Stimulated activated effector memory CD8-positive, alpha-beta T cell treated with anti-CD3 and anti-CD28 coated beads, Interleukin-12 subunit alpha, Interleukin-12 subunit beta, amount 100 ng/mL, for 72 hours (primary cell): ENCODE measurements at places on chromosomes 16 and 17.
A peak's percentile ranks its signal among the peaks of the same experiment; 100 is the strongest.

DNA sequence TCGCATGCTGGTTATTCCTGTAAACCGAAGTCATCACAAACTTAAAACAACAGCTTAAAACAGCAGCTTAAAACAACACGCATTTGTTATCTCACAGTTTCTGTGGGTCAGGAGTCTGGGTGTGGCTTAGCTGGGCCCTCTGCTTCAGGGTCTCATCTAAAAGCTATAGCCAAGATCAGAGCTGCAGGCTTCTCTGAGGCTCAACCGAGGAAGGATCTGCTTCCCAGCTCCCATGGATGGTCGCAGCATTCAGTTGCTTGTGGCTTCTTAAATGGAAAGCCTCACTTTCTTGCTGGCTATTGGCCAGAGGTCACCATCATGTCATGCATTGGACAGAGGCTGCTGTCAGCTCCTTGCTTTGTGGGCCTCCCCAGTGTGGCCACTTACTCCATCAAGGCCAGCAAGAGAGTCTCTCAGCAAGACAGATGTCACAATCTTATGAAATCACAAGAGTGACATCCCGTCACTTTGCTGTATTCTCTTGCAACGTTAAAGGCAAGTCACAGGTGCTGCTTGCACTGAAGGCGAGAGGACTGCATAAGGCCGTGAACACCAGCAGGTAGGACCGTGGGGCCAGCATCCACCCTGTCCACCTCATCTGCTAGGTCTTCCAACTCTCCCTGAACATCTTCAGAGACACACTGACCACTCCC is 117.9 kb upstream of the TNRC6C start:
- DNase-seq: no peak

- no peak for DNase-seq
These were observed 306.1 kb upstream of the KIF2B start for GRCh38 chr17:53516636-53517035.

DNA sequence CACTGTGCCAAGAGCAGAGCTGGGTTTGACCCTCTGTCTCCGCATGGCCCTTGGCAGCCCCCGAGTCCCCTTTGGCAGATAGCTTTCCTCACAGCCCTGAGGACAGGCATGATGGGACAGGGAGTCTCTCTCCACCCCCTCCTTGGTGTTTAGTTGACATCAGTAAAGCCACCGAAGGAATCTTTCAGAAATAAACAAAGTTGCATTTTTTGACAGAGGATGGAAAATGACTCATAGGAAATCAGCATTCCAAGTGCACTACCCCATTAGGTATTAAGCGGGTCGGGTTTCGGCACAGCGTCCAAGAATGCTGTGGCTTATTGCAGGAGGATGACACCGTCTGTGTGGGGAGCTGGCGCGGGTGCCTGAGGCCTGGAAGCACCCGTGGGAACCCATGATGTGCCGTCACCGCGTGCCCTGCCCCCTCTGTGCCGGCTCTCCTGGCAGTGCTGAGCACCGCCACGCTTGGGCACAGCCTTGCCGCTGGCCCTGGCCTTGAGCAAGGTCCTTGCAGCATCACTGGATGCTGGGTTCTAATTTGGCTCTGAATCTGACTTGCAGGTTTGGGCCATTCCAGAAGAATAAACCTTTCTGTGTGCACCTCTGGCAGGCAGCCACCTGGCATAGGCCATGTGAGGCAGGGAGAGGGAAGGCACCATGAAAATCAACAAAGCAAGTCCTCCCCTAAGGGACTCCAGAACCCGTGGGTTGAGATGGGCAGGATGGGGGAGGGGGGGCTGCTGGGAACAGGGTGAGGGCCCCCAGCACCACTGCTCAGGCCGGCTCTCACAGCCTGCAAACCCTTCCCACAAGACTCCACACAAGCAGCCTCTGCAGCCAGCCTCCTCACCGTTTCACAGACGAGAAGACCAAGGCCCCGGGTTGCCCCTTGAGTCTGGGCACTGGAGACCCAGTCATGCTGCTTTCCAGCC is 50.5 kb upstream of the ZNF469 start:
- DNase-seq: no peak

DNA sequence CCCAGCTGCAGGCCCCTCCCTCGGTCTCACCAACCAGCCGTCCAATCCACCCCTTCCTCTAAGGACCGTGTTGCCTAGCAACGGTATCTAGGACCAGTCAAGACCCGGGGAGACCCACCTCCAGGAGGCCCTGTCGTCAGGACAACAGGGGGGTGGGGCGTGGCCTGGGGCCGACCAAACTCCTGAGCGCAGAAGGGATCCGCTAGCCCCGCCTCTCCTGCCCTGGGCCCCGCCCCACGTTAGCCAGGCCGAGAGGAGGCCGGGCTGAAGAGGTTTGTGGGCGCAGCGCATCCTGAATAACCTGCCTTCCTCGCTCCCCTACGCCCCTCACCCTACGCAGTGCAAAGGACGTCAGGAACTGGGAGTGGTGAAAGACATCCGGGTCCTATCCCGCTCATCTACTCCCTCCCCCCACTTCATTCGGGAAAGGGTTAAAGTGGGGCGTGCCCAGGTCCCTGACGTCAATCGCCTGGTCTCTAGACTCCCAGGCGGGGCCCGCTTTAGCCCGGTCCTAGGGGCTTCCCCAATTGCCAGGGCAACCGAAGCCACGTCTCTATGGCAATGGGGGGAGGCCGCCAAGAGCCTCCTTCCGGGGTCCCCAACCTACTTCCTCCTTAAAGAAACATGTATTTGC is 14.7 kb downstream of the DLG4 start:
- DNase-seq: peak; percentile 97

DNA sequence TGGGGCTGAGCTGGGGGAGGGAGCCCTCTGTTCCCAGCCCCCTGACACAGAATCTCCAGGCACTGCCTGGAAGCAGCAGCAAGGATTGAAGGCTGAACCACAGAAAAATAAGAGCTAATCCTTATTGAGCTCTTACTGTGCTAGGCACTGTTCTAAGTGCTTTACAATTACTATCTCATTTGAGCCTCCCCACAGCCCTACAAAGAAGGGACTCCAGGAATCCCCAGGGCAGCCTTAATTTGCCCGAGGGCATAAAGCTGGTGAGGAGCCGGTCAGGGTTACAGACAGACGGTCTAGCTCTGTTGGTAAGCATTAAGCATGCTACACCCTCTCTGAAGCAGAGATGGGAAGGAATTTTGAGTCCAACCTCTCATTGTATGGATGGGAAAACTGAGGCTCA is 7.0 kb downstream of the SAMD14 start:
- no peak for DNase-seq

DNA sequence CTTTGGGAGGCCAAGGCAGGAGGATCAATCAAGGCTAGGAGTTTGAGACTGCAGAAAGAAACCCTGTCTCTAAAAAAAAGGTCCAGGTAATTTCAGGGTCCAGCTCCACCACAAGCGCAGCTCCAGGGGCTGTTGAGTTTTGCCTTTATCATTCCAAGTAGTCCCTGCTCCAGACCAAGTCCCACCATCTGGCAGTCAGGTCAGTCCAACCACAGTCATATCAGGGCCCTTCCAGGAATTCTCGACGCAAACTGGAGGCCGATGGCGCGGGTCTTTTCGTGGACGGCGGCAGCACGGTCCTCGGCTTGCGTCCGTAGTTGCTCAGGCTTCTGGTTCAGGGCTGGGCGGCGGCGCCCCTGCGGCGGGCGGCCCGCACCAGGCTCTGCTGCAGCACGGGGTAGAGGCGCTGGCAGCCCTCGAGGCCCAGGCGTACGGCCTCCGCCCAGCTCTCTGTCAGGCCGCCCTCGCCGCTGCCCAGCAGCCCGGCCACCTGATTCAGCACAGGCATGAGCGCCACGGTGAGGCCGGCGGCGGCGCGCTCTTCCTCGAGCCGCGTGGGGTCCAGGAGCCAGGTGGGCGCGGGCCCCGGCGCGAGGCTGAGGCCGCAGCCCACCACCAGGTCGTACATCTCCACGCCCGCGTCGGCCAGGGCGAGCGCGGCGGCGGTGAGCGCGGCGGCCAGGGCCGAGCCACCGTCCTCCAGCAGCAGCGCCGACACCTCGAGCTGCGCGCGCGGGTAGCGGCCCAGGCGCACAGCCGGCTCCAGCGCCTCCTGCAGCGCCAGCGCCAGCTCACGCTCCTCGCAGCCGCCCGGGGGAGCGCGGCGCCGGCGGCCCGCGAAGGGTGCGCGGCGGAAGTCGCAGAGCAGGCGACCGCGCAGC is 752 bp downstream of the EXOSC6 start:
- DNase-seq: peak; percentile 74

DNA sequence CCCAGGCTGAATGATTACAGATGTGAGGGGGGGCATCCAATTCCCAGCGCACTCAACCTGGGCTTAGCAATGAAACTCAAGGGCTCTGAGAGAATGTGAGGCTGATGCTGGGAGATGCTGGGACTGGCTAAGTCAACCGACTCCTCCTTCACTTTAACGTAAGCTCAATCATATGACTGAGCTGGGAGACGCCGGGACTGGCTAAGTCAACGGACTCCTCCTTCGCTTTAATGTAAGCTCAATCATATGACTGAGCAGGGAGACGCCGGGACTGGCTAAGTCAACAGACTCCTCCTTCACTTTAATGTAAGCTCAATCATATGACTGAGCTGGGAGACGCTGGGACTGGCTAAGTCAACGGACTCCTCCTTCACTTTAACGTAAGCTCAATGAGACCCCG is 179.4 kb downstream of the VPS53 start:
- no peak for DNase-seq

DNA sequence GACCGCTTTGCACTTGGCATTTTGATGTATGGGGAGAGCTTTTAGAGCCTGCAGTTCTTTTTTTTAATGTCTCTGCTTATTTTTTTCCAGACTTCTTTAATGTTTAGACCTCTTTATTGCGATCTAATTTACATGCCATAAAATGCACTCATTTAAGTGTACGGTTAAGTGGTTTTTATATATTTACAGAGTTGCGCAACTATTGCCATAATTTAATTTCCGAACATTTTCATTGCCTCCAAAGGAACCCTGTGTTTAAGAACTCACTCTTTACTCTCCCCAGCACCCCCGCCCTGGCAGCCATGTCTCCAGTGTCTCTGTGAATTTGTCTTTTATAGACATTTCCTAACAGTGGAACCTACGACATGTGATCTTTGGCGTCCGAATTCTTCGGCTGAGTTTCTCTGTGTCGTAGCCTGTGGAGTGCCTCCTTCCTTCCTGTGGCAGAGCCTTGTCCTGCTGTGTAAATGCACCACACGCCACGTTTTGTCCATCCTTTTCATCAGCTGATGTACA is 24.0 kb downstream of the ZNF750 start:
- no peak for DNase-seq

DNA sequence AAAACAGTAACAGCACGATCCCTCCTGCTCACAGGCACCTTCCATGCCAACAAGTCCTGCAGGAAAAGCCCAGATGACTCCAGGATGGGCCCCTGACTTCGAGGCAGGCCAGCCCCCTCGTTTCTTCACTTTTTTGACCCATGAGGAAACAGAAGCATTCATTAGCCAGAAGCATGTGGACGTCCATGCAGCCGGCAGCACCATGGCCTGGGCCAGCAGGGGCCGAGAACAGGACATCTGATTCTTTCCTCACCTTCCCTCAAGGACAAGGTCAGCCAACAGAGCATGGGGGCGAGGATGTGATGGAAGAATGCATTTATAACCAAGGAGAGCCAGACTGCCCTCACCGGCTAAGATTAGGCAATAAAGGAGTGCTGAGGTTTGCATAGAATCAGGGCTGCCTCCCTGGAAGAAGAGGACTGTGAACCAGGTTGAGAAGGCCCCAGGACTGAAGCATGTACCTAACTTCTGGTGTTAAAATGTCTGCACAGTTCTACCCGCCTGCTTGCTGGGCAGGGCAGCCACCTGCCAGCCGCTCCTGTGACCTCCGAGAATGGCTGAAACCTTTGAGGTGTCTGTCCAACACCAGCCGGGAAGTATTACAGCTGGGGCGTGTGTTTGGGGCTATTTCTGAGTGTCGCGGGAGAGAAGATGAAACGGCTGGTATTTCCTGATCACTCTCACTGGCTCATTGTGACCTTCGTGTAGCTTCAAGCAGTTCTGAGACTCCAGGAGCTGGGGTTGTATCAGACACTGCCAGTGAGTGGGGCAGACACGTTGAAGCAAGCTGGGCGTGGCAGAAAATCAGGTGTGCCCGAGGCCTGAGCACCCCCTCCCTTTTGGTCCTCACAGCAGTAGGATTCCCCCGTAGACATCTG is 94.0 kb upstream of the TNRC6C start:
- no peak for DNase-seq

DNA sequence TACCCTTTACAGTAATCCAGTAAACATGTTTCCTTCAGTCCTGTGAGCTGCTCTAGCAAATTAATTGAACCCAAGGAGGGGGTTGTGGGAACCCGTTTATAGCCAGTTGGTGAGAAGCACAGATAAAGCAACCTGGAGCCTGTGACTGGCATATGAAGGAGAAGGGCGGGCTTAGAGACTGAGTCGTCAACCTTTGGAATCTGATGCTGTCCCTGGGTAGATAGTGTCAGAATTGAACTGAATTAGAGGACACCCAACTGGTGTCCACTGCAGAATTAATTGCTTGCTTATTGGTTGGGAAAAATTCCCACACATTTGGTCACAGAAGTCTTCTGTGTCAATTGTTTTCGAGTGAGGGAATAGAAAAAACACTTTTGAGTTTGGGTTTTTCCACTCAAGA is 12.8 kb upstream of the RSKR start:
- no peak for DNase-seq

DNA sequence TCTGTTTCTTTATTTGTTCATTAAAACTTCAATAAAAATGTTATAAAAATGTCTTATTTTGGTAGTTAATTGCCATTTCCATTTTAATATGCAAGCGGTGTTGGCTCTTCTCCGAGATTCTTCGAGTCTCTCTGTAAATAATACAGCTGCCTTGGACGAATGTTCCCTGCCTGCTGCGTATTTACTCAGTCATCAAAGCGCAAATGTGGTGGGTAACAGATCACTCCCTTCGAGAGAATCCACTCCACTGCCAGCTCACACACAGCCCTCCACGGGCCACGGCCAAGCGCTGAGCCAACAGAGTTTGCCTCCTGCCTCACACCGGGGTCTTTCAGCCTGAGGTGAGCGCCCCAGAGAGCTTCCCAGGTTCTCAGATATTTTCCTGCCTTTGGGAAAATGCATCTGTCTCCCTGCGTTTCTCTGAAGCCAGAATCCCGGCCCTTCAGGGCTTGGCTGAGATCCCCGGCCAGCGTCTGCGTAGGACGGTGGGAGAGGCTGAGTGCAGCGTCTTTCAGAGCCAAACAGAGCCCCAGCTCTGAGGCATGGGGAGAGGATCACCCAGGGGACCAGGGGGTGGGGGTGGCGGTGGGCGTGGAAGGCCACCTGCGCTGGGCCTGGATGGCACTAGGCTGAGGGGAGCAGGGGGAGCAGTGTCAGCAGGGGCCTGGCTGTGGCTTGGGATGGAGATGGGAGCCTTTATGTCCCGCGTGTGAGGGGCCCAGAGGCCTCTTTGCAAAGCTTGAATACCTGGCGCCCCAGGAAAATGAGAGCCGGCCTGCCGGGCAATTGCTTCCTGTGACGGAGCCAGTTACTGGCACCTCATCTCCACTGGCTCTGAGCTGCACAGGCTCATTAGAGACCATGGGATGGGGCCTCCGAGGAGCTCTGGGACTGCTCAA is 248.7 kb downstream of the RBFOX3 start:
- DNase-seq: no peak

DNA sequence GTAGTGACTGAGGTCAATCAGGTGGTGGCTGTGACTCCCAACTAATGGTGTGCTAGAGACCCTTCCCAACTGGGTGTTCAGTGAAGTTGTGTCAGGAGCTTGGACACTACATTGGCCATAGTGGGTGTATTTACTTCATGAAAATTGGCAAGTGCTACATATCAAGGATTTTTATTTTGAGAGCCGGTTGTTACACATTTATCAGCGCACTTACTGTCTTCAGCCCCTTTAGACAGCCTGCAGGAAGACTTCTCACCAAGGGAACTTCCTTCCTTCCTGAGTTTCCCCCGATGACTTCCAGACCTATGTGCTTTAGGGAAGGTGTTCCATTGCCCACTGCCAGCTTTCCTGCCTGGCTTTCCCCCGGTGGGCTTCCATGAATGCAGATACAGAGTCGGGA is 261.2 kb downstream of the CBLN1 start:
- DNase-seq: no peak
